ENCODE measurements at places on chromosomes 7 and 10. TPM values are rescaled to one million over a fixed set of nuclear protein-coding genes. Genes with fewer than 3 reads are reported as not detected.

The CHRM2 gene
- 0.17 TPM for total RNA-seq

- no peak for DNase-seq
- H3K27ac ChIP-seq, result no peak overlapping the region
- no peaks in the 10 kb centered on the region for H3K4me1 ChIP-seq
- H3K27me3 ChIP-seq, result no peaks in the 10 kb centered on the region
Measured at GRCh38 chr7:101896316-101896715, 78.9 kb downstream of the CUX1 start.

The TLX1 gene
- not detected for total RNA-seq

GRCh38 chr7:140403878-140404564 is at the start of gene RAB19:
Gene RAB19, plus strand, starts transcription at chr7:140404058. Its CDS starts 3,589 bp downstream, at chr7:140407647.
- H3K27me3 ChIP-seq, result no peaks in the 10 kb centered on the region
- no peak within 1 kb of the TSS for H3K27ac ChIP-seq
- H3K4me3 ChIP-seq, result peak within 1 kb of the TSS; percentile 70
- H3K36me3 ChIP-seq, result no peaks in the 10 kb centered on the region

The PITX3 gene
- total RNA-seq, result not detected

The ANAPC16 gene
- total RNA-seq, result 142 TPM

- H3K27ac ChIP-seq, result no peak overlapping the region
- no peaks in the 10 kb centered on the region for H3K36me3 ChIP-seq
- no peak overlapping the region for H3K4me3 ChIP-seq
- no peaks in the 10 kb centered on the region for H3K27me3 ChIP-seq
- H3K4me1 ChIP-seq, result no peaks in the 10 kb centered on the region
- DNase-seq, result no peak
Measured at GRCh38 chr10:17586821-17587234, 30.3 kb downstream of the HACD1 start.

DNA sequence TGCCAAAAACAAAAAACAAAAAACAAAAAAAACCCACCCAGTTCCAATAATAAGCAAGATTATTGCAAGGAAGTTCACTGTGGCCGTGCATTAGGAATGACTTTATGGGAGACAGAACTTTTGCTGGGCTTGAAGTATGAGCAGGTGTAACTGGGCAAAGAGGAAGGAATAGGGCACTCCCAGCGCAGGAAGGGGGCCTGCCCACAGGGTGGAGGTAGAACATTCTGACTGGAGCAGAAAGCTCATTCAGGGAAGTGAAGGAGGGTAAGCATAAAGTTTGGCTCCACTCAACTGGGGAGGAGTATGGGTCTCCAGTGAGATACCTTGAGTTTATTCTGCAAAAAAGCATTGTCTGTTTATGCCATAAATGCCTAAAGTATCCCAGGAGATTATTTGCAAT is 42.1 kb upstream of the WIPF3 start:
- peaks cover 23% of the 10 kb centered on the region for H3K27me3 ChIP-seq
- H3K36me3 ChIP-seq, result no peaks in the 10 kb centered on the region

DNA sequence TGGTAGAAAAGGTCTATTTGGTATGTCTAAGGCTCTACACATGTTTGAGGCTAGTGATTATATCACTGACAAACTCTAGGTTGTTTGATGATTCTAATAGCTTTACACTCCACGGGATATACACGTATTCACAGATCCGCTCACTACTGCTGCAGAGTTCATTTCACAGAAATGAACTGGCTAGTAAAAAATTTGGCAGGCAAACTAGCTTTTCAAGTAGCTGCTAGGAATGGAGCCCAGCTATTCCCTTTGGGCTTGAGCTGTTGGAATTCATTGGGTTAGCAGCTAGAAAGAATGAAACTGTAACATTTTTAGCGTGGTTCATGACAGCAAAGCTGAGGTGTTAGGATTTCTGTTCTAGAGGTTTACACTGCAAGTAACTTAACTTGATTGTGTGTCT is 37.6 kb downstream of the R3HCC1L start:
- H3K36me3 ChIP-seq, result no peaks in the 10 kb centered on the region
- H3K4me3 ChIP-seq, result no peak overlapping the region
- H3K4me1 ChIP-seq, result no peaks in the 10 kb centered on the region
- H3K27me3 ChIP-seq, result no peaks in the 10 kb centered on the region
- DNase-seq, result no peak
- no peak overlapping the region for H3K27ac ChIP-seq

The EN2 gene
- not detected for total RNA-seq

DNA sequence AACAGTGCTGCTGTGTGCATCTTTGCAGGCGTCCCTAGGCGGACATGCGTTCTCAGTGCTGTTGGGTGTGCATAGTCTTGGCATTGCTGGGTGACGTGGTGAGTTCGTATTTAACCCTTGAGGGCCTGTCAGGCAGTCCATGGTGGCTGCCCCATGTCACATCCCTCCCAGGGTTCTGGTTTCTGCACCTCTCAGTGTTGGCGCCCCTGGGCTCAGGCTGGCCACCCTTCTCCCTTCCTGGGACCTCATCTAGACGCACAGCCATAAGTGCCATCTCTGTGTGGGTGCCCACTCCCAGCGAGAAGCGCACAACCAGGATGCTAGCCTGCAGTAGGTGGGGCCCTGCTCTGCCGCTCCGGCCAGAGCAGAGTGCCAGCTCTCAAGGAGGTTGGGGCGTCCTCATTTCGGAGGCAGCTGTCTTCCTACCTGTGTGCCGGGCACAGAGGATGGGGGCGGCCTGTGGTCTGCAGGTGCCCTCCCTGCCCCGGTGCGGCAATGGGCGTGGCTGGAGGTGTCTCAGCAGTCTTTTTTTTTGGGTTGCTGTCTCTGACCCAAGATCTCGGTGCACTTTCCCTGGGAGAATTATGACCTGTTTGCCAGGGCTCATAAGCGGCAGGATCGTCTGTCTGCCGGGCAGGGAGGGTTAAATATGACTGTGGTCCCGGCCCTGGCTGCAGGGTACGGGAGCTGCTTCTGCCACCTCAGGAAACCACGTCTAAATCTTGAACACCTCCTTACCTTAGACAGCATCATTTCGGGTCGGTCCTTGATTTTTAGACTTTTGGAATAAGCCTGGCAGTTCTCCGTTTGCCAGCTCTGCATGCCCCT is 6.5 kb downstream of the INPP5A start:
- no peak for DNase-seq

The GSTO2 gene
- 3.3 TPM for total RNA-seq

DNA sequence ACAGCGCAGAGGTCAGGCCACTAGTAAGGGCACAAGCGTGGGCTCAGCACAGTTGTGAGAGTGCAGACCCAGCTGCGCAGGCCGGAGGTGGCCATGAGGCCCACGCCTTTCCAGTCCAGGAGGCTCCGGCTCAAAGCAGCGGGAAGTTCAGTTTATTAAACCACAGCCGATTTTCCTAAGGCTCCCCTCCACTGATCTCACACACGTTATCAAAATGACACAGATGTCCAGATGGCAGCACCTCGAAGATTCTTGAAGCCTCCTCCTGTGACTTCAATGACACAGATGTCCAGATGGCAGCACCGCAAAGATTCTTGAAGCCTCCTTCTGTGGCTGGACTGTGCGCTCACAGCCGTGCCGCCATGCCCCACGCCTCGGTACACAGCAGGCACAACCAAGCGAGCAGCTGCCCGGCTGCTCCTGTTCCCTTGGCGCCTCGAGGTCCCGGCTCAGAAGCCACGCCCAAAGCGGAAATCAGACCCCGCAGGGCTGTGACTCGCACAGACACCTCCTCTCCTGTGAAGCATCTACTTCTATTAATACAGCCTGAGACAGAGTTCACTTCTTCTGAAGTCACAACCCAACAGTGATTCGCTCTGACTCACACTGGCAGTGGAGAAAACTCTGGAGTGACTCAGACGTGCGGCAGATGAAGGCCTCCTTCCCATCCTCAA is 122.7 kb downstream of the MAD1L1 start:
- DNase-seq, result peak; percentile 86
- no peak overlapping the region for H3K27ac ChIP-seq
- H3K4me3 ChIP-seq, result no peak overlapping the region
- H3K4me1 ChIP-seq, result peaks cover 8% of the 10 kb centered on the region
- H3K27me3 ChIP-seq, result no peaks in the 10 kb centered on the region
- H3K36me3 ChIP-seq, result no peaks in the 10 kb centered on the region

GRCh38 chr7:110157631-110158362 is 933.1 kb upstream of the LRRN3 start:
- no peaks in the 10 kb centered on the region for H3K36me3 ChIP-seq
- H3K4me3 ChIP-seq, result no peak overlapping the region
- H3K27me3 ChIP-seq, result no peaks in the 10 kb centered on the region
- DNase-seq, result no peak
- no peak overlapping the region for H3K27ac ChIP-seq

- no peak overlapping the region for H3K27ac ChIP-seq
- H3K4me1 ChIP-seq, result no peaks in the 10 kb centered on the region
- H3K36me3 ChIP-seq, result no peaks in the 10 kb centered on the region
- no peaks in the 10 kb centered on the region for H3K27me3 ChIP-seq
- no peak overlapping the region for H3K4me3 ChIP-seq
- no peak for DNase-seq
Measured at GRCh38 chr10:58189269-58189668, 78.4 kb downstream of the IPMK start.

The BMPER gene
- 0.33 TPM for total RNA-seq

GRCh38 chr10:9018195-9019173 is 964.0 kb downstream of the GATA3 start:
- H3K4me1 ChIP-seq, result no peaks in the 10 kb centered on the region
- no peaks in the 10 kb centered on the region for H3K27me3 ChIP-seq
- no peak overlapping the region for H3K27ac ChIP-seq
- H3K4me3 ChIP-seq, result no peak overlapping the region

- DNase-seq, result no peak
- H3K27ac ChIP-seq, result no peak overlapping the region
- no peak overlapping the region for H3K4me3 ChIP-seq
- no peaks in the 10 kb centered on the region for H3K4me1 ChIP-seq
- H3K36me3 ChIP-seq, result no peaks in the 10 kb centered on the region
Measured at GRCh38 chr7:53070883-53071282, 35.5 kb downstream of the POM121L12 start.

- H3K36me3 ChIP-seq, result 0 out of 2 replicates have a peak, but pooled peaks cover 6% of the 10 kb centered on the region
- no peak for DNase-seq
- peaks cover 17% of the 10 kb centered on the region for H3K4me1 ChIP-seq
- H3K4me3 ChIP-seq, result no peak overlapping the region
Measured at GRCh38 chr7:111196655-111197054, 105.7 kb downstream of the LRRN3 start.

The LRIT1 gene
- total RNA-seq, result not detected

DNA sequence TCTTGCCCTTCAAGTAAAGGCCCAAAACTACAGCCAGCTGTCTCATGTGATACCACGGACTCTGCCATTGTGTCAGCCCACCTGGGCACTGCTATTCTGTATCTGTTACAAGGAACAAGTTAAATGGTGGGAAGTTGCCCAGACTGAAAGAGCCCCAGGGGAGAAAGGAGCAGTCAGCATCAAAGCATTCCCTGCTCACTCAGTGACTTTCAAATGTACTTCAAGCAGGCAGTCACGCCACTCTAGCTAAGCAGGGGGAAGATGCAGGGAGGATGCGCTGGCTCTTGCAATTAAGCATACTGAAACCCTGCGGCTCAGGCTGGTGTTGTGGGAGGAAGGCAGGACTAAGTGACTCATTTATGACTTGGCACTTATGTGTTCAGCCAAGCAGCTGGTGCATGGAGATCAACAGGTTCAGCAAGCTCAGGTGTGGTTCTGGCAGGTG is 1249.6 kb downstream of the TYW1 start:
- peak overlapping the region; percentile 97 for H3K27ac ChIP-seq
- no peaks in the 10 kb centered on the region for H3K27me3 ChIP-seq
- peak; percentile 3 for DNase-seq
- H3K4me1 ChIP-seq, result peaks cover 30% of the 10 kb centered on the region

The CALCR gene
- not detected for total RNA-seq

The UPK3B gene
- 16.8 TPM for total RNA-seq

The NUDCD3 gene
- total RNA-seq, result 149 TPM

The RHOBTB1 gene
- 7.8 TPM for total RNA-seq

GRCh38 chr10:129954492-129955315 is 9.4 kb downstream of the EBF3 start:
- no peak for DNase-seq
- no peak overlapping the region for H3K27ac ChIP-seq
- H3K36me3 ChIP-seq, result no peaks in the 10 kb centered on the region
- no peak overlapping the region for H3K4me3 ChIP-seq
- peaks cover 36% of the 10 kb centered on the region for H3K27me3 ChIP-seq

- no peak for DNase-seq
- H3K4me3 ChIP-seq, result no peak overlapping the region
- H3K27ac ChIP-seq, result no peak overlapping the region
Measured at GRCh38 chr10:108560488-108560887, 1362.8 kb downstream of the XPNPEP1 start.

The OR2A1 gene
- not detected for total RNA-seq

DNA sequence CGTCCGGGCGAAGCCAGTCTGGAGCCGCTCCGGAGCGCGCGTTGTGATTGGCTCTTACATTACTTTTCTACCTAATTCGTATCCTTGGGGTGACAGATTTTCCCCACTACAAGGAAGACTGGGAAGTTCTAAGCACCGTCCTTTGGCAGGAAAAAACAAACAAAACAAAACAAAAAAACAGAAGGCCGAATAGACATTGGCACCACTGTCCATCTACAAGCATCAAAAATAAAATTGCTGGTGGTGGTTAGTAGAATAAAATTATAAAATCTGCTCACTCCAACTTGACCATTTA is 651 bp upstream of the SKAP2 start:
- DNase-seq, result no peak
- H3K4me3 ChIP-seq, result peak overlapping the region; percentile 77

The TEX36 gene
- total RNA-seq, result 1.1 TPM

DNA sequence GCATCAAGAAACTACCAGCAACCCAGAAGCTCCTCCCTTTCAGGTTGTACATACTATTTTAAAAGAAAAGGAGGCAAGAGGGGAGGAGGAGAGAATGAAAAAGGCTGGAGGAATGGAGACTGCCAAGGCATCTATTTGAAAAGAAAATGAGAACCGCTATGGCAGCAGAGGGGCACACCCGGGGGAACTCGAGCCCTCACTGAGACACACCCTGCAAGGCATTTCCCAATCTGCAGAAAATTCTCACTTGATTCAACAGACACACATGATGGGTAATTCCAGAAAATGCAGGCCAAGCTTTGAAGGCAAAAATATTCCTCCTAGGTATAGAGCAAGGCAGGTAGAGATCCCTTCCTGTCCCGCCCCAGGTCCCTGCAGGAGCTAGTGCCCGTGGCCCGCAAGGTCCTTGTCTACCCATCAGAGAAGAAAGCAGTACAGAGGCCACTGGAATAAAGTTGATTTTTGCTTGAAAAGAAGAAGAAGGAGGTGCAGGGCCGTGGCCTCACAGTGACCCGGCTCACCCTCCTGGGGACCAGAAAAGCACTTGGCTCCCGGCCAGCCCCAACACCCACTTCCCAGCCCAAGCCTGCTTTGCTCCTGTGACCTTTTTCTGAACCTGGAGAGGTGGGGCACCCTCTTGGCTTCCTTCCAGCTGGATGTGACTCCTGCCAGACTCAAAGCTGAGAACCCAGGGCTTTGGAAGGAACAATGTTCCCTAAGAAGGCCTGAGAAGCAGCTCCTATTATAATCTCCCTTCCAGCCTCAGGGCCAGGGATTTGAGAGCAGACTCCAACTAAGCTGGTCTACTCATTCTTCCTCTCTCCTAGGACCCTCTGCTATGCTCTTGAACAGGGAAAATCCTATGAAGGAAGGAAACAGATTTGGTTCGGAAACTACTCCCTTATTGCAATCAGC is 6.2 kb upstream of the PIK3CG start:
- peaks cover 11% of the 10 kb centered on the region for H3K4me1 ChIP-seq
- H3K27me3 ChIP-seq, result no peaks in the 10 kb centered on the region
- H3K36me3 ChIP-seq, result no peaks in the 10 kb centered on the region
- DNase-seq, result peak; percentile 86
- peak overlapping the region; percentile 4 for H3K27ac ChIP-seq

GRCh38 chr10:10665750-10666149 is 351.9 kb upstream of the CELF2 start:
- H3K36me3 ChIP-seq, result no peaks in the 10 kb centered on the region
- H3K27me3 ChIP-seq, result peaks cover 9% of the 10 kb centered on the region
- no peak overlapping the region for H3K4me3 ChIP-seq
- H3K4me1 ChIP-seq, result no peaks in the 10 kb centered on the region
- no peak for DNase-seq
- H3K27ac ChIP-seq, result no peak overlapping the region

GRCh38 chr7:24406789-24407299 is 122.9 kb downstream of the NPY start:
- 0 out of 2 replicates have a peak, but pooled peaks cover 4% of the 10 kb centered on the region for H3K4me1 ChIP-seq
- no peak for DNase-seq

Measured in PC-9 (cell line).